ENCODE measurements at places on chromosomes 2 and 18.

DNA sequence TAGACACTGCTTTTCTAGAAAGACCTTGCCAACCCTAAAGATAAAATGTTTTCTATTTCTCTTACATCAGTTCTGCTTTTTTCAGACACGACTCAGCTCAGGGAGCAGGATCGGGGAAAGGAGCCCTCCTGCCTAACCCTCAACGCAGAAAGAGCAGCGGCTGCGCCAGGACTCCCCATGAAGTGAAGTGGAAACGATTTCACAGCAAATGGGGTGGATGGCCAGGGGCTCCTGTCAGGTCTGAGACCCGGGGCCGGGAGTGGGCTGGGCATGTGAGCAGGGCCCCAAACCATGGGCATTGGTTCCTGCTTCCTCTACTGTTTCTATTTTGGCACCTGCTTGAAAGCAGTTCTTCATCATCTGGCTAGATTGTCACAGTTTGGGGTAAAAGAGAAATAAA, 89.4 kb upstream of the PXDN start:
- no peak for DNase-seq

DNA sequence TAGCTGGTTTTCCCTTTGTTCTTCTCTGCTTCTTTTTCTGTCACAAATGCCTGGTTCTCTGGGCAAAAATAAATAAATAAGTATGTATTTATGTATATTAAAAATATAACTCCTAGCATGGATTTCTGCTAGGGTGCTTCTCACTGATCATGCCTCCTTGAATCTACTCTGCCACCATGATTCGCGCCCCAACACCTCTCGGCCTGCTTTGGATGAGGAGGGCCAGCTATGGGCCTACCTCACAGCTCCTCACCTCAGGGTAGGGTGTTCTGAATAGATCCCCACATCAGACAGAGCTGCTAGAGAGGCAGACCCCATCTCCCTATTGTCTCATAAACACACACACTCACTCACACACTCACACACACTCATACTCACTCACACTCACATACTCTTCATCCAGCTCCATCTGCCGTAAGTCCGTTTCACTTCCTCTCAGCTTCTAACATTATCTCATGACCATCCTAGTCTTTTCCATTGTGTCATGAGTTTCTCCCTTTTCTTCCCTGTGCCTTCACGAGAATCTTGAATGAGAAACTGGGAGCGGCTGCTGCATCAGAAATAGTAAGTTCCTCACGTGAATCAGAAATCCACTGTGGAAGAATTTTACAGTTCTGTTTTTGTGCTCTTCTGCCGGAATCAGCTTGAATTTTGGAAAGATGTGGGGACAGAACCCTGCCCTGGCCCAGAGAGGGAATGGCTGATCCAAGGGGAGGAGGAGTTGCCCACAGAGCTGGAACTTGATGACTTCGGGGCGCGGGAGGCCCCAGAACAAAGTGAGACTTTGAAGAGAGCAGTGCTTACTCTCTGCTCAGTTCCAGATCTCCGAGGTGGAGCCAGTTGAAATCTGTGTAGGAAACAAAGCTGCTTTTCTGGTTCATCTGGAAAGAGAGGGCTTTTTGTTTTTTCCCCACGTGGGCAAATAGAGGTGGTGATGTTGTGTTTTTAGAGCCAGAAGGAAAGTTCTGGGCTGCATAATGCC, 20.9 kb downstream of the ANXA4 start:
- no peak for DNase-seq

- no peak for DNase-seq
Observed at GRCh38 chr2:236954641-236955040, 131.0 kb upstream of the COPS8 start.

DNA sequence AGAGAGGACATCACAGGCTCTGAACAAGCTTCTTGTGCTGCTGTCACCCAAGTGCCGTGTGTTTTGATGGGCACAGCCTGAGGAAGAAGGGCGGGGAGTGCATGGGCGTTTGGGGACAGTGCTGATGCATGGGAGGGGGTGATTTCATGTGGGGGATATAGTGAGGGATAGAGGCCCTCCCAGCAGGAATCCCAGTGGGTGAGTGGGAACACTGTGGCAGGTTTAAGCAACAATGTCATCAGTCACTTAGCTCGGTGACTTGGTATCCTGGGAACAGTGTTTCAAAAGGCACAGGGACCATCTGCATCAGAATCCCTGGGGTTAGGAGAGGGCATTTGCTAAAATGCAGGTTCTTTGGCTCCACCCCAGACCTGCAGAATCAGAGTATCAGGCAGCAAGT, 609 bp downstream of the SIGLEC15 start:
- no peak for DNase-seq
